ENCODE measurements at places on chromosomes 11 and 22.

DNA sequence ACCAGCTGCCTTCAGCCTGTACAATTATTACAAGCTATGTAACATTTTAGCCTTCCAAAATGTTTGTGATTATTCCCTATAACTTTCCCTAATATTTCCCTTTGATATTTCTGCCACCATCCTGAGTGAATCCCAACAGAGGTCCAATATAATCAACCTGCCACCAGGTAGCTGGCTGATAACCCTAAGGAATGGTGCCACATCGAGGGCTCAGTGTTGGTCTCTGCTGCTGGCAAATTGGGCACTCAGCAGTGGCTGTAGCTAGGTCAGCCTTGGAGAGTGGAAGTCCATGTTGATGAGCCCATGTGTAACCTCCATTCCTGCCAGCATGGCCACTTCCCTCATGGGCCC is 121.2 kb downstream of the ZNF280B start:
- no peak for DNase-seq

DNA sequence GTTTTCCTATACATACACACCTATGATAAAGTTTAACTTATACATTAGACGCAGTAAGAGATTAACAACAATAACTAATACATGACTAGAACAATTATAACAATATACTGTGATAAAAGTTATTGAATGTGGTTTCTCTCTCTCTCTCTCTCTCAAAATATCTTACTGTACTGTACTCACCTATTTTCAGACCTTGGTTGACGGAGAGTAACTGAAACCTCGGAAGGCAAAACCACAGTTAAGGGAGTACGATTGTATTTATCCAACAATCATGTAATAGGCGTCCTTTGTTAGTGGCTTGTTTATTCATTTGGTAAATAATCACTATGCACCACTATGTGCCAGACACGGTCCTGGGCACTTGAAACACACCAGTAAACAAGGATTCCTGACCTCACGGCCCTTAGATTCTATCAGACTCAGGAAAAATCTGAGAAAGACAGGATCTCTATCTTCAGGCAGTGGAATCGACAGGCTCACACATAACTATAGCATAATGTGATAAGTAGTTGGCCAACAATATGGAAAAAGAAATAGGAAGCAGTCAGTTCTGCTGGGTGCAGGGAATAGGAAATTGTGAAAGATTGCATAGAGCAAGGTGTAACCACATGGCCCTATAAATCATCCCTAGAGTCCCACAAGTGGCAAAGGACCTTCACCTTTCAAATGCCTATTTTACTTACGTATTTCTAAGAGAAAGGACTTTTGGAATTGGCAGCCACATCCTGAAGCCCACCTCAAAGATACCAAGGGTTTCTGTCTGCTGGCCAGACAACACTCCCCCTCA is 12.0 kb downstream of the ETS1 start:
- DNase-seq, result no peak

- no peak for DNase-seq
These were observed 3.4 kb upstream of the COPB1 start for GRCh38 chr11:14503023-14503422.

GRCh38 chr11:125593114-125593820 is 615 bp downstream of the STT3A start:
- DNase-seq, result peak; percentile 1

DNA sequence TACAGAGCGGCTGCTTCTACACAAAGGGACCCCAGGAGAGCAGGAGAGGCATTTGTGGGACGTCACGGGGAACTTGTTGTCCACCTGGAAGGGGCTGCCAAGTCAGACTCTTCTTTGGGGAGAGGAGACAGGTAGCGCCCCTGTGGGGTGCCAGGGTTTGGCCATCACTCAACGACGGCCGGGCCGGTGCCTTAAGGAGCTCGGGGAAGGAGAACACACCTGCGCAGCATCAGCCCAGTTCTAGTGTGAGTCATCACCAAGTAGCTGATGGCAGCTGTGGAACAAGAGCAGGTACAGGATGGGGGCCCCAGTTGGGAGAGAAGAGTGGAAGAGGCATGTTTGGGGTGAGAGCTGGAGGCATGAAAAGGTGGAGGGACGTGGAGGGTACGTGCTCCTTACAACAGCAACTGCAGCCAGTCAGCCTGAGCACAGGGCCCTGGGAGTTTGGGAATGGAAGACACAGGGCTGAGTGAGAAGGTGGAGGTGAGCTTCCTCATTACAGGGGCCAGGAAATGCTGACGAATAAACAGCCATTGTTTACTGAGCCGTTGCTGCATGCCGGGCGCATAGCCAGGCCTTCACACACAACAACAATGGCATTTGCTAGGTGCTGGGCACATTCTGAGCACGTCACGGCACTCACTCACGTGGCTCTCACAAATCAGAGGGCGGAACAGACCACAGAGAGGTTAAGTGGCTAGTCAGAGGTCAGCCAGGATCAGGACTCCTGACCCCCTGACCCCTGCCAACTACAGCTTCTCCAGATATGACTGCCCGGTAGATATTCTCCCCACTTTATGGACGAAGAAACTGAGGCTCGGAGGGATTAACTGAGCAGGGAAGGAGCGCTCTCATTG is 29.1 kb upstream of the TP53I11 start:
- no peak for DNase-seq

- DNase-seq, result no peak
These were observed 29.2 kb downstream of the PDGFB start for GRCh38 chr22:39215426-39216142.

GRCh38 chr22:50699756-50700386 is 27.2 kb downstream of the SHANK3 start:
- no peak for DNase-seq

DNA sequence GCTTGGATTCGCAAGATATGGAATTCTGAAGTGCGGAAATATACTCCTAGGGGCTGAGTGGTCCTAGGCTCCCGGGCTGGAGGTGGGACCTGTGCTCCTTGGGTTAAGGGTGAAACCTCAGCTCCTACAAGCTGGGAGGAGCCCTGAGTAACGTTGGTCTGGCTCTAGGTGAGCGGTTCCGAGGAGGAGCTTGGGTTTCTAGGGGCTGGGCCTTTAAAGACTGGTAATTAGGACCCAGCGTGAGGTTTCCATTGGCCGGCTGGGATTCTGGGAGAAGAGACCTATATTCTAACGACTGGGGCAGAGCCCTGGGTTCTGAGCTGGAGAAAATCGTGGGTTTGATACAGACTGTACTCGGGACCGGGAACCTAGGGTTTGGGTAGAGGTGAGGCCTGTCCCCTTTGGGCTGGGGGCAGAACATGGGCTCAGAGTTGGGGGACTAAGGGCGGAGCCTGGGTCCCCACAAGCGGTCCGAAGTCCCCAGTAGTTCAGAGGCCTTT is 882 bp upstream of the MAP4K2 start:
- DNase-seq, result no peak

DNA sequence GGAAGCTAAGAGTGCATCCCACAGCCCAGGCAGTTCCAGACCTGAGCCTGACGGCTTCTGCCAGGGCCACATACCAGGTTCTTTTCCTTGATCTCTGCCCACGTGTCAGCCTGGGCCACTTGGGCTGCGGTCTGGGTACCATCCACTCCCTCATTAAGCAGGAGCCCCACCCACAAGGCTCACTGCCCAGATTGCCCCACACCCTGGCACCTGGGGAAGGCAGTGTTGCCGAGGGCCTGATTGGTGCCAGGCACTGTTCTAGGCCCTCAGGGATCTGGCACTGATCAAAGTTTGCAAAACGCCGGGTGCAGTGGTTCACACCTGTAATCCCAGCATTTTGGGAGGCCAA is 15.4 kb downstream of the GGA1 start:
- DNase-seq, result no peak

DNA sequence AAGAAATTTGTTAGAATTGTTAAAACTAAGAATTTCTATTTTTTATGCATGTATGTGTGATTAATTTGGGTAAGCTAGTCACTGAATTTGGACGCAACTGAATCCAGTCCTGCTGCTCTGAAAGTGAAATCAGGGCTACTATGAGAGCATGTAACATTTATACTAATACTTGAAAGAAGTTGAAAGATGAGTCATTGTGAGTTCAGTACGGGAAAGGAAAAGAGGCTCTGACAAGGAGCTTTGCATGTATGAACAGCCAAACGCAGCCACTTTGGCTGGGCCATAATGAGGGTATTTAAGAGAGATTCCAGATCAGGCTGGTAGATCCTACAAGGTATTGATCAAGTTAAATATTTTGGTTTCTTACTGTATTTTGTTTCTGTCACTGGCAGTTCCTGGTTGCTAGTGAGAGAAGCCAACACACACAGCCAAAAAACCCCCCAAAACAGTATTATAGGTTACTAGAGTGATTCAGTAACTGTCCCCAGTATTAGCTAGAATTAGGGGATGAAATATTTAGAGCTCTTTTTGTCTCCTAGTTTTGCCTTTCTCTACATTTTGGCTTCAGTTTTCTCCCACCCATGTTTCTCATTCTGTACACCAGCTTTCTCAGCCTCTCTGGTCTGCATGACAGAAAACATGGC is 14.1 kb downstream of the AASDHPPT start:
- no peak for DNase-seq

DNA sequence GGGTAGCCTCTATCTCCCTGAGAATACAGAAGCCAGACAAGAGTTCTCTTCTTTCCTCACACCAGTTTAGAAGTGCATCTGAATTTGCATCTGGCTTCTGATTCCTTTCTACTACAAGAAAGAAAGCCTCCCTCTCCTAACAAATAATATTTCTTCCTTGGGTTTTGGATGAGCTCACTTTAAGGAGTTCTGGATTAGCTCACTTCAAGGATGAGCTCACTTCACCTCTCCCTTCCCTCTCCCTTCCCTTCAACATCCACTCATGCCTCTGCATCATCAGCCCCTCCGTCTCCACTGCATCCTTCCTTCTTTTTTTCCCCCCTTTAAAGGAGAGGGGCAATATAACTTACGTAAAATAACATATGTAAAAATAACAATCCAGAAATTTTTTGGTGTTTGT is 1.6 kb upstream of the MTNR1B start:
- no peak for DNase-seq

GRCh38 chr11:134066943-134067885 is 1.7 kb upstream of the JAM3 start:
- DNase-seq, result no peak

DNA sequence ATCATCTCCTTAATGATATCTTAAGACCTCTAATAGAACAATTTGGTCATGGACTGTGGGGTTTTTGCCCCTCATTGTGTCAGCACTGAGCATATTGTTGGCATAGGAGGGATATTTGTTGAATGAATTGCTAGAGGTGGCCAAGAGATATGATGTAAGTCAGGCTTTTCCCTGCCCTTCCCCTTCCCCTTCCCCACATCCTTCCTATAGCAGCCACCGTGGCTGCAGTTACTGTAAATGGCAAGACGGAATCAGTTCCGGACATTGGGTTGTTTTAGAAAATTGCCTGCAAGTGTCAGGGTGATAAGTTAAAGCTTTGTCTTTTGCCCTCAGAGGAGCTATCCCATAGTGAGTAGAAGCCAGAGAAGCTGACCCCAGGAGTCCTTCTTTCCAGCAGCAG is 23.0 kb downstream of the LIMK2 start:
- DNase-seq, result no peak

DNA sequence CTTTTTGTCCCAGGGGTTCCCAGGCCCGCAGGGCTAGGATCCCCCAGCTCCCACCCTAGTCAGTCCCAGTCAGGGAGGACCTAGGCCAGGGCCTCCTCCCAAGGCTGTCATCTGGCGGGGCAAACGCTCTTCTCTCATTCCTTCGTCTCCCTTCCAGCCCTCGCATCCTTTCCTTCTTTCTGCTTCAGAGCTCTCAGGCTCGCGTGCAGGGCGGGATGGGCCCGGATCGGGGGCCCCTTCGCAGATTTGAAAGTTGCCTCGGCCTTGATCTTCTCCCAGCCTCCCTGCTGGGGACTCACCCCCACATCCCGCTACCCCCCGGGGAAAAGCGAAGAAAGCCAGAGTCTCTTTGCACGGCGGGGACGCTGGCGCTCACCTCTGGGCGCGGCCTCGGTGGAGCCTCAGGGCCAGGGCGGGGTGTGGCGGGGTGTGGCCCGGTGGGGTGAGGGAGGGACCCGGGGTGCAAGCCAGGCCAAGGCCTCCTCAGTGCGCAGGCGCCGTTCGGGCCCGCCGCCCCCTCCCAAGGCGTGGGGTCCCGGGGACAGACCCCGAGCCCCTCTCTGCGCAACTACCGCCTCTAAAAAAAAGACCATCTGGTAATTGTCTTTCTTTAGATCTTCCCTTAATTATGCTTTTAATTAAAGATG is 14.8 kb upstream of the PAX6 start:
- no peak for DNase-seq

DNA sequence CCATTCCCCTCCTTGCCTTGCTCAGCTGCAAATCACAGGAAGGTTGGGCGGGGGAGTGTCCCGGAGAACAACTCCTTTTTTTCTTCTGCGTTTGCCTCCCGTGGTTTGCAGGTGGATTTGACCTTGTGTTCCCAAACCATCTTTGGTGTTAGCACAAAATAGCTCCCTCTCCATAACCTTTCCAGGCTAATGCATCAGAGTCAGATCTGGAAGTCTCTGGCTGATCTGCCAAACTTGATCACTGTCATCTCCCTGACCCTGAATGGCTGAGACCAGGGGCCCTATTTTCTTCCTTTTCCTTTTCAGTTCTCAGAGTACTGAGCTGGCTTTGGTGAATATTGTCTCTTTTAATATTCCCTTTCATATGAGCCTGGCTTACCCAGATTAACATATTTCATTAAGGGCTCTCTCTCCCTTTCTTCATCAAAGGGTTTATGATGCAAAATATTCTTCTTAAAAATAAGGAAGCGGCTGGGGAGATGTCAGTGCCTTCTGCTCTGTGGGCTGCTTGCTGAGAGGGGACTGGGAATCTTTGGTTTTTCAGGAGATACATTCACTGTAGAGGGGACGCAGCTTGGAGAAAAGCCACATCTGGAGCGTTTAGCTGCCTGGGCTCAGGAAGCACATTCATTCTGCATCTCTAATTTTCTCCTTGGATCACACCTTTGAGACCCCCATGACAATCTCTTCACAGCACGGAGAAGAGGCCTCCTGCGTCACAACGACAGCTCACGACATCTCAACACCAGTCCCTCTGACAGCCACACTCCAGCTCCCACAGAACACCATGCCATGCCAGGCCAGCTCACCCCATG is 148.3 kb downstream of the CEP164 start:
- no peak for DNase-seq

DNA sequence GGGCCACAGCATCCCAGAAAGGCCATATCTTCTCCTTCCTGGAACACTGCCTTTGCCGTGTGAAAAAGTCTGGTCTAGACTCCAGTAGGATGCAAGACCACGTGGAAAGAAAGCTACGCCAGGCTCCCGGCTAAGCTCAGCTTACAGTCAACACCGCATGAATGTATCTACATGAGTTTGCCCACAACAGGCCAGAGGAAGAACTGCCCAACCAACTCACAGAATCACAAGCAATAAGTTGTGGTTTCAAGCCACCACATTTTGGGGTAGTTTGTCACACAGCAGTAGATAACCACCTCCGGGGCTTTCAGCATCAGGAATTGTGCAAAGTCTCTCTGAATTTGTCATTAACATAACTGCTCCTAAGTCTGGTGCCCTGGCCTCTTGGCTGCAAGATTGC is 27.3 kb downstream of the HSPA8 start:
- no peak for DNase-seq

- no peak for DNase-seq
These were observed 9.6 kb downstream of the NEAT1 start for GRCh38 chr11:65432100-65432650.

- no peak for DNase-seq
These were observed 2.9 kb downstream of the CSNK1E start for GRCh38 chr22:38314051-38314932.

GRCh38 chr11:118338637-118339061 is 3.9 kb downstream of the CD3D start:
- peak; percentile 76 for DNase-seq

- DNase-seq, result no peak
These were observed 19.2 kb downstream of the NTM start for GRCh38 chr11:131389582-131389981.
